ENCODE measurements at places on chromosomes 3 and 15.

DNA sequence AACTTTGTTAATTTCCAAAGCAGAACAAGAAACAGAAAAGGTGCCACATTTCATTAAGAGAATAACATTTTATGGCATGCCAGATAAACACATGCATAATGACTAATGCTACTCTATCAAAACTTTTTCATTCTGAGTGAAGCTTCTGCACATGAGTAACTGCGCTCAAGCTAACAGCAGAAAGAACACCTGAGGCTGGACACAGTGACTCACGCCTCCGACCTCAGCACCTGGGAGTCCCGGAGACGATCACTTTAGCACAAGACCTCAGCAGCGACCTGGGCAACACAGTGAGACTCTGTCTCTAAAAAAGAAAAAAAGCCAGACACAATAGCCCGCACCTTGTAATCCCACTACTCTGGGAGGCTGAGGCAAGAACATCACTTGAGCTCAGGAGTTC is 70.6 kb downstream of the ACAP2 start:
- DNase-seq = no peak

- DNase-seq = peak; percentile 64
Measured at GRCh38 chr15:90883976-90884718, at the start of gene FES. FES (plus strand) TSS chr15:90884504; CDS start chr15:90885046, 542 bp downstream.

GRCh38 chr3:150411976-150412375 is 3.9 kb downstream of the TSC22D2 start:
- no peak for DNase-seq

- DNase-seq = no peak
Measured at GRCh38 chr3:12890610-12891390, 49.4 kb upstream of the RPL32 start.

DNA sequence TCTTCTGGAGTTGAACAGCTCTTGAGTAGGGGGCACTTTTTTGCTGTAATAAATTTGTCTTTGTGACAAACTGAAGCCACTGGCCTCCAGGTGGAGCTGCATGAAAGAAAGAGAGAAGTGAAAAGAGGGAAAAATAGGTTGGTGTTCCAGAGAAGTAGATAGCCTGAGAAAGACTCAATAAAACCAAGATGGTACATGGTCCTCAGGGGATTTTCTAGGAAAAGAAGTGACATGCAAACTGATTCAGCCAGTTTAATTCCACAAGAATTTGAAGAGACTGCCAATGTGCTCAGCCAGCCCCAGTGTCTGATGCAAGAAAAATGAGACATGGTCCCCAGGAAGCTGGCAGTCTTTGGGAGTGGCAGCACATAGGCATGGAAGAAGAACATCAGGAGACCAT is 152.7 kb downstream of the CD47 start:
- DNase-seq = peak; percentile 54

DNA sequence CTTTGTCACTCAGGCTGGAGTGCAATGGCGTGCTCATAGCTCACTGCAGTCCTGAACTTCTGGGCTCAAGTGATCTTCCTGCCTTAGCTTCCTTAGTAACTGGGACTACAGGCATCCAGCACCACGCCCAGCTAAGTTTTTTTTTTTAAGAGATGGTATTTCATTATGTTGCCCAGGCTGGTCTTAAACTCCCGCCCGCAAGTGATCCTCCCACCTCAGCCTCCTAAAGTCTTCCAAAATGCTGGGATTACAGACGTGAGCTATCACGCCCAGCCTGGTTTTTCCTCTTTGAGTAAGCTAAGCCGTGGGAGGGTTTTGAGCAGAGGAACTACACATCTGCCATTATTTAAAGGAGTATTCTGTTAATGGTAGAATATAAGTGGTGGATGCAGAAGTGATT is 7.4 kb upstream of the LRRFIP2 start:
- peak; percentile 18 for DNase-seq

DNA sequence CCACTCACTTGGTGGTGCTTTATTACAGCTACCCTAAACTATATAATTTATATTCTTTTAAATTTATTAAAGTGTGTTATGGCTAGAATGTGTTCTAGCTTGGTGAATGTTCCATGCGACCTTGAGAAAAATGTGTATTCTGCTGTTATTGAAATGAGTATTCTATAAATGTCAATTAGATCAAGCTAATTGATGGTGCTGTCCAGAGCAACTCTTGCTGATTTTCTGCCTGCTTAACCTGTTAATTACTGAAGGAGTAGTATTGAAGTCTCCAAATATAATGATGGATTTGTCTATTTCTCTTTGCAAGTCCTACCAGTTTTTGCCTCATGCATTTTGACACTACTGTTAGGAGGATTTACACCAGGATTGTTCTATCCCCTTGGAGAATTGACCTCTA is 3.2 kb upstream of the TEX9 start:
- DNase-seq = no peak

DNA sequence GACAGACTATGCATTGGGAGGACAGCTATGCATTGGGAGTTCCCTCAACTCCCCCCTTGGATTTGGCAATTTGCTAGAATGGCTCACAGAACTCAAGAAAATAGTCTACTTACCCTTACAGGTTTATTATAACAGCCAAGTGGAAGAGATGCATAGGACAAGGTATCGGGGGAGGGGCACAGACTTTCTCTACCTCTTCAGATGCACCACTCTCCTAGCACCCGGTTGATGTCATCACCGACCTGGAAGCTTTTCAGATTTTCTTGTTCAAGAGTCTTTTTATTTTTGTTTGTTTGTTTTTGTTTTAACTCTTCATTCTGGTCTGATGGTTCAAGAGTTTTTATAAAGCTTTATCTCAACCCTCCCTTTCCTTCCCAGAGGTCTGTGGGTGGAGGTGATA is 20.7 kb upstream of the ADAMTS9 start:
- no peak for DNase-seq

DNA sequence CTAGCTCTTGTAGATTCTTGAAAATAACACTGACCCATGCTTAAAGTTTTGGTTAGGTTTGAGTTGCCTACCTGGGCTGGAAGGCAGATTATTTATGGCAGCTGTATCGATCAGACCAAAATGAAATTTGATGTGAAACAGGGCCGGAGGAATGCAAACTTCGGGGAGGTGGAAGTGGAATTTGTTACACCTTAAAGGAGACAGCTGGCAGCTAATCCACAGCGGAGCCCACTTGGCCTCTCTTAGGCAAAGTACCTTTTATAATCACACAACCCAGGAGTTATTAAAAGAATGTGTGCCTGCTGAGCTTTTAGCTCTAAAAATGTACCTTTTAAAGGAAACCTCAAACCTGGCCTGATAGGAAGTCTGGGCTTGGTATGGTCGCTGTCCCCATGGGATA is 250.9 kb upstream of the TPM1 start:
- no peak for DNase-seq

DNA sequence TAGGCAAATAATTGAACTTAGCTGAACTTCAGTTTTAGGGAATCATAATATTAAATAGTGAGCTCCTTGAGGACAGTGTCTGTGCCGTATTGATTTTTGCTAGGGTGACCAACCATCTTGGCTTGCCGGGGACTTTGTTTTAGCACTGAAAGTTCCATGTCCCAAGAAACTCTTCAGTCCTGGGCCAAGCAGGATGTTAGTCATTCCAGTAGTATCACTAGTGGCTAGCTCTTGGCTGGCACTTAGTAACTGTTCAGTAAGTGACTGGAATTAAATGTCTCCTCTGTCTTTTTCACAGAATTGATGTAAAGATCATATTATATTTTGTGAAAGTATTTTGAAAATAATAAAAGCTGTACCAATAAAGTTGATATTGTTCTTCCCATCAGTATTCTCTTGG is 42.3 kb downstream of the RSRC1 start:
- DNase-seq = peak; percentile 13

DNA sequence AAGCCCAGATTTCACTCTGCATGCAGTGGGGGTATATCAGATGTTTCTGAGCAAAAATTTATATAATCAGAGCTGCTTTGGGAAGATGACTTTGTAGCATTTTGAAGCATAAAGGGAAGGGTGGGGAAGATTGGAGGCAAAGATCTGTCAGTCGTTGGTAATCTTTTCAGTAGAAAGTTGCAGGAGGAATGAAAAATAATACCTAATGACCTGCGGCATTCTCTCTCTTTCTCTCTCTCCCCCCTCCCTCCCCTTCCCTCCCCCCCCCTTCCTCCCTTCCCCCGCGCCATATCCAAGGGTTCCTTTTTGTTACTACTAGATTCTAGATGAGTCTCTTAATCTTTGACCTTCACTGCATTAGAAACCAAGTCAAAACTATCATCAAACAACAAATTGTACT is 1.5 kb upstream of the DMXL2 start:
- no peak for DNase-seq

DNA sequence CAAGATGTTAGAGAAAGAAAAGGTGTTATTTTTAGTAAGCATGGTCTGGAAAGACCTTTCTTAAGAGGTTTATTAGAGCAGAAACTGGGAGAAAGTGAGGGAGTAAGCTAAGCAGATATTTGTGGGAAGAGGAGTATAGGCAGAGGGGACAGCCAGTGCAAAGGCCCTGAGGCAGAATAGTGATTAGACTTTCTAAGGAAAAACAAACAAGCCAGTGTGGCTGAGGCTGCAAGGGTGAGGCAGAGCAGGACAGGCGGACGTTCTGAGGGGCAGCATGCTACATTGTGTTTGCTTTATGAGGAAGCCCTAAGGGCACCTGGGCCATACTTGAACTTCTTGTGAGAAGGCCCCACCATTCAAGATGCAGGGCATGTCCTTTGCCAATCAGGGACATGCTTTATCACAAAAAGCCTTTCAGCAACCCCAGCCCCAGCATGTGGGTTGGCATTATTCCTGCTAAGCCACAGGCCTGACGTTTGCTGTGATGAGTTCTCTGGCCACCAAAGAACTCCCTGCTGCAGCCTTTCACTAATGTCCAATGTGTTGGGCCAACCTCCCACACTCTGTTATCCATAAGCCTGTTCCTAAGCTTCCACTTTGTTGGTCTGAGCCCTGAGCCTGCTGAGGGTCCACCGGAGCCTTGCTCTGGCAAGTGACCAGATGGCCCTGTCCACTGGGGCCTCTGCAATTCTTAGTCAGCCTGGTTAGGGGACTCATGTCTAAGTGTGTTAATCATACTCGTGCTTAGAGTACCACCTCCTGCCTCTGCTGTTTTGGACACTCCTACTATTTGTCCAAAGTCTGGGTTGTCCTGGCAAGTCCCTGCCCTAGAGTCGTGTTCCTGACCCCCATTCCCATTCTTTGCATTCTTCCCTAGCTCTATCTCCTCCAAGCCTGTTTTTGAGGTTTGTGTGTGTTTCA is 209.9 kb upstream of the CTNNB1 start:
- DNase-seq = no peak

GRCh38 chr3:197510642-197511018 is 45.1 kb downstream of the BDH1 start:
- no peak for DNase-seq

- DNase-seq = no peak
Measured at GRCh38 chr15:93478947-93479346, 389.9 kb upstream of the RGMA start.

DNA sequence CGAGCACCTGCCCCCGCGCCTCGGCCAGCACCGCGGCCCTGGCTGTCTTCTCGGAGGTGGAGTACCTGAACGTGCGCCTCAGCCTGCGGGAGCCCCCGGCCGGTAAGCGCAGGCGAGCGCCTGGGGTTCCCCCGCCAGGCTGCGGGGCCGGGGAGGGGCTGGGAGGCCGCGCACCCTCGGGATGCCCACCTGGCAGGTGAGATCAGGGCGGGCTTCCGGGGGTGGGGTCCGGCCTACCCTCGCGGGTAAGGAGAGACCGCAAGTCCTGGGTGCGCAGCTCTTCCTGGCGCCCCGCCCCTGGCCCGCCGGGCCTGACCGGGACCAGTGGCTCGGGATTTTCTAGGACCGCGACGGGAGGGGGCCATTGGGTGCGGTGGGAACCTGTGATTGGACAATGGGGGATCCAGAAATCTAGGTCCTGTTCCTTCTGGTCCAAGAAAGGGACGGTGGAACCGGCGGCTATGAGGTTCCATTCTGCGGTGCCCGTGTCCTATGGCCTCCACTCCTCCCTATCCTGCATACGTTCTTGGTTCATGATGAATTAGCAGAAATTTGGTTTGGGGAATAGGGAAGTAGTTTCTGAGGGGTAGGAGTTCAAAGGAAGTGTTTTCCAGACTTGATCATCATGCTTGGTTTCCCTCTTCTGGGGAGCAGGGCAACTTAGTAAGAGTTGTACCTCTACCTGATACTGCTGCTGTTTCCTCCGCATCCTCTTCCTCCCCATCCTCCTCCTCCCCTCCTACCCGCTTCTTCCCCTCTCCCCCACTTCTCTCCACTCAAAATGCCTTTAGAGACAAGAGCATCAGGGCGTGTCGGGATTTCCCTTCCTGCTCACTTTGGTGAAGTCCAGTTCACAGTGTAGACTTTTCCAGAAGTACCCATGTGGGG is 808 bp downstream of the ARRDC4 start:
- DNase-seq = no peak

DNA sequence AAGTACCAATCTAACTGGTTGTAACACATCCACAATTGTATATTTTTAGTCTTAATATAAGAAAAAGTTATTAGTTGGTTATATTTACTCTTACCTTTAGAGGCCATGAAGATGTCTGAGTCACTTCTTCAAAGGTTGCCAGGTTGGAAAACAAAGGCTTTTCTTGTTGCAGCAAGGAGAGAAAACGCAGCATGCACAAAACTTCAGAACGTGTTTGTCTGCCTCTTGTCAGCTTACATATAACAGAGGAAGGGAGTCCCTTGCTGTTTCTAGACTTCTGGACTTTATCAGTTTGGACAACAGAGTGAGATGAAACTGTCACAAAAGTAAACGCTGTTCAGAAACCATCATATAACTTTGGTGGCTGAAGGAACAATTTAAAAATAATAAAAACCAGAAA is at the start of gene PLSCR5:
TSS of gene PLSCR5 (minus strand) at position 241 of the 400 bp plus-strand sequence. CDS start at position 107, 134 bp downstream.
- no peak for DNase-seq

DNA sequence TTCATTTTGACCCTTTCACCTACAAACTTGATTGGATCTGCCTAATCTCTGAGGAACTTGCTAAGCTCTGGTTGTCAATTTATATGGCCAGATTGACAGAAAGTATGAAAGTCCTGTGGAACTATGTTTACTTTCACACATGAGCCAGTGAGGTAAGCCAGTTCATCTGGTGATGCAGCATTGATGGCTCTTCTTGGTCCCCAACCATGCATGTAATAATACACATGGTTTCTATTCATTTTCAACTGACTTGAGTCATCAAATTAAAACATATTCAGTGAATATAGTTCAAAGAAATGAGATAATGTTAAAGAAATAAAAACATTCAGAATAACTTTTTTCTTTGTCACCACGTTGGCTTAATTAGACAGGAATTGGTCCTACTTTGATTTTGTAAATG is 336.1 kb upstream of the THBS1 start:
- DNase-seq = peak; percentile 39

GRCh38 chr3:128879991-128880390 is 571 bp downstream of the ACAD9 start:
- DNase-seq = no peak

DNA sequence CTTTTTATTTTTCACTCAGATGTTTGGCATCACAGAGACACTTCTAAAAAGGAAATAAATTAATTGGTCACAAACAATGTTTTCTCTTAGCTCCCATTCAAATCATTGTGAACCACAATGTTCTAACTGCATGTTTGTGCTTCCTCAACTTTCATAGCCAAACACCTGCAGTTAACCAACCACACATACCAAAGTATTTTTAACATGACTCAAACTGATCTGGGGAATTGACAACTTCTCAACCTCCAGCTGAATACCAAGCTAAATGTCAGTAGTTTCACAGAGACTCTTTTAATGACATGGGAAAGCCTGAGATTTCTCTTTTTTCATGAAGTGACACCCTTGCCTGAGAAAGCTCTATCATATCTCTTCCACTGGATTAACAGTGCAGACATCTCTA is 217.9 kb upstream of the MME start:
- DNase-seq = peak; percentile 59

Data from fibroblast of skin of right quadriceps (primary cell).